H7 (cell line): ENCODE measurements at places on chromosomes 6 and 20.

DNA sequence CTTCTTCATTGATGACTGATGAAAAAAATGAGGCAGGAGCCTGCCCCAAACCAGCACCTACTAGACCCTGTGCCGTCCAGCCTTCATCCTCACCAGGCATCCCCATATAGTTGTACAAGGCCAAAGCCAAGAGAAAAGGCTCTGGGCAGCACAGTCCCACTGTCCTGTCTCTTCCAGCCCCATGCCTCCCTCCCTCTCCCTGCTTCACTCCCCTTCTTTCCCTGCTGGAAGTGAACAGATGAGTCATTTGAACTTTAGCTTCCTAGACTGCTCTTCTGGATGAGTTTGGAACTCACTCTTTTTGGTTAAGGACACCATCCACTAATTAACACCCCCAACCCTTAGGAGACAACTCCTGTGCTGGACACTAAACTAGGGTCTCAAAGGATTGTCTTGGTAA lies 235.2 kb downstream of the LRFN2 start:
- DNase-seq, result no peak

GRCh38 chr6:36622901-36623546 lies 28.9 kb downstream of the SRSF3 start:
- DNase-seq, result no peak

DNA sequence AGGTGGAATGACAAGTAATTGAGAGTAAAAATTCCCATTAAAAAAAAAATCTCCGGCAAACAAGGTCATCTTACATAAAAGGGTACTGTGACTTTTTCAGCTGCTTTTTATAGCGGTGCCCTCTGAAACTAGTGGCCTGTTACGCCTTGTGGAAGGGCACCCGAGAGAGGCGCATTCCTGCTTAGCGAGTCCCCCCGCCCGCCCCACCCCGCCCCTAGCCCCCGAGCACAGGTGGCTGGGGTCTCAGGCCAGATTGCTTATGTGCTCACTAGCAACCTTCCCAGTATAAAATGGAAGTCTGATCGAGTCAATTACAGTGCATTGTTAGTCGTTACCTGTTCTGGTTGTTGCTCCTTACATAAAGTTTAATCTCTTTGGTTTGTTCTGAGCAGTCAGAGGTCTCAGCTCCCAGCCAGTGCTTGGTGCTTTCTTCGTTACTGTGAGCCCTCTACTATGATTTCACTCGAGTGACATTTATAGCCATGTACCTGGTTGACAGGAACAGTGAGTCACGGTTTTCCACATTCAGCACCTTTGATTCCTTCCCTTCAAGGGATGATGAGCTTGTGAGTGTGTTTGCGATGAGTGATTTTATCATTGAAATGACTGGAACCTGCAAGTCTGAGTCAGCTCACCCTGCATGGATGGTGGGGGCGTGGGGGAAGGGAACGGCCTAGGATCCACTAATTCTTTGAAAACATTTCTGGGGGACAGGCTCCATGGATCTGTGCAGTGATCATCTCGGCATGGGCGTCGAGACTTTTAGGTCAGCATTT lies 47.6 kb downstream of the ZDHHC14 start:
- DNase-seq, result peak; percentile 73

DNA sequence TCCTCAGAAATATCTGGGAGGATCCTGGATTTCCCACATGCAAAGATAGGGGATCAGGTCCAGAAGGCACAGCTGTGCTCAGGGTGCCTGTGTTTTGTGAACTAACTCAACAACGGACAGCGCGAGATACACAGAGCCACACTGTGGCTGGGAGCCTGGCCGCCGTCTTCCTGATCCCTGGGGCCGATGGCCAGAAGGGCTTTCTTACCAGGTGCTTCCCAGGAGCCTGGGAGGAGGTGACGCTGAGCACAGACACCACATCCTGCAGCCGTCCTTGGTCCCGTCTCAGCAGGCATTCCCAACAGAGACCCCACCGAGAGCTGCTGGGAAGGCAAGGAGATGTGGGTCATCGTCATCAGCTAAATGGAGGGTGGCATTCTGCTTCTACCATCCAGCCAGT lies 144.6 kb upstream of the AFDN start:
- no peak for DNase-seq

DNA sequence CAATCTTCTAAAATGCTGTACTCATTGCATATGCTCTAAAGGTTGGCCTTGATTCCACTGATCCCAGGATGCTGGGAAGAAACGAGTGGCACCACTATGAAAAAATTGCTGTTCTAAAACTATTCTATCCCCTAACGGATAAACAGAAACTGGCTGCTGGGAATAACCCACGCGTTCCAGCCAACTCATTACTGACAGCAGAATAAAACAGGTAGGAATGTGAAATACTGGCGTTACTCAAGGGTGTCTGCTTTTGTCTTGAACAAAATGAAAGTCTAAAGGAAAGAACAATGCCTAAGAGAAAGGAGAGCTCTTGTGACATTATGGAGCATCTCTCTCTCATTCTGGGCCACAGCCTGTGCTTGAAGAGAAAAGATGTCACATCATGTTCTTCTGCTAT lies 26.1 kb downstream of the GPR63 start:
- DNase-seq, result no peak

GRCh38 chr20:51353491-51353890 lies 189.0 kb downstream of the NFATC2 start:
- DNase-seq, result no peak

DNA sequence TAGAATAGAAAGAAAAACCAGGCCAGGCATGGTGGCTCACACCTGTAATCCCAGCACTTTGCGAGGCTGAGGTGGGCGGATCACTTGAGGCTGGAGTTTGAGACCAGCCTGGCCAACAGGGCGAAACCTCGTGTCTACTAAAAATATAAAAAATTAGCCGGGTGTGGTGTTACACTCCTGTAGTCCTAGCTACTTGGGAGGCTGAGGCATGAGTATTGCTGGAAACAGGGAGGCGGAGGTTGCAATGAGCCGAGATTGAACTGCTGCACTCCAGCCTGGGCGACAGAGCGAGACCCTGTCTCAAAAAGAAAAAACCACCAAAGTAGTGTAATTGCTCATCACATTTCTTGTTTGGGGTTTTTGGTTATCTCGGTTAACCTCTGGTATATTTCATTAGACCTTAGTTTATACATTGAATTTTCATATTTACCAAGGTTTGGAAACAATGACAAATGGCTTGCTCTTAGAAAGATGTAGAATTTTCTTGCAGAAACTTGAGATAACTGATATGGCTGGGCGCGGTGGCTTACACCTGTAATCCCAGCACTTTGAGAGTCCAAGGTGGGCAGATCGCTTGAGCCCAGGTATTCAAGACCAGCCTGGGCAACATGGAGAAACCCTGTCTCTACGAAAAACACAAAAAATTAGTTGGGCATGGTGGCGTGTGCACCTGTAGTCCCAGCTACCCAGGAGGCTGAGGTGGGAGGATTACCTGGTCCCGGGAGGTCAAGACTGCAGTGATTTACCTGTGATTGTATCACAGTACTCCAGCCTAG lies 14.2 kb downstream of the ITCH start:
- no peak for DNase-seq

DNA sequence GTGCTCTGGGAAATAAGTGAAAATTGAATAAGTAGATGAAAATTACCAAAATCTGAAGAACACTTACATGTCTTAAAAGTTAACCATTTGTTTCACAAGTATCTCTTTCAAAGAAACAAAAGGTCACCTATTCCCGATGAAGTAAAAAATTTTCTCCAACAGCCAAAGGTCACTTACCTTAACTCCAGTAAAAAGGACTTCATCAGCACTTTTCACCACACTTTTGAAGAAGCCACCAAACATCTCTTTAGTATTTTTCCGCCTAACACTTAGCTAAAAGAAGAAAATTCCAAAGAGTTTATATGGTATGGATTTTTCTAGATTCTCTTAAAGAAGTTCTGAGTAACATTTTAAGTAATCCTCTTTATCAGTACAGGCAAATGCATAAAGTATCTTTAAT lies 17.3 kb downstream of the SNX5 start:
- DNase-seq, result no peak

DNA sequence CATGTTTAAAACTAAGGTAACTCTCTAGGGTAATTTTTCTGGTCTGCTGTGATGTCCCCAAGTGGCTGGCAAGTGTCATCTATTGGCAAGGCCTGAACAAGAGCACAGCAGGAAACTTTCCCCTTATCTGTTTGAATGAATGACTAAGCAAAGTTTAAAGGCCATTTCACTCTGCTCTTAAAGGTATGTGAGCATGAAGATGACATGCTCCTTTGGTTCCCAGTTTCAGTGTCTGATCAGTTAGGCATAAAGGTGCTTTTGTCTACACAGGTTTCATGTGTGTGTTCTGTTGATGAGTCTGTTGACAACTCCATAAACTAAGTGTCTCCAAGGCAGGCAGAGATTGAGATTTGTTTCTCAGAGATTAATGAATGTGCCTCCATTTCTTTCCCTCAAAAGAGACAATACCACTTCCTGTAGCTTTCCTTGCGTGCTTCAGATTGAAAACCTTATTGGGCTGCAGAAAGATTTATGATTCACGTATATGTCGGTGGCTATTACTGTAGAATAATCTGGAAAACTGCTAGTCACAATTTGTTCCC lies 83.9 kb downstream of the MAP3K7 start:
- peak; percentile 22 for DNase-seq

DNA sequence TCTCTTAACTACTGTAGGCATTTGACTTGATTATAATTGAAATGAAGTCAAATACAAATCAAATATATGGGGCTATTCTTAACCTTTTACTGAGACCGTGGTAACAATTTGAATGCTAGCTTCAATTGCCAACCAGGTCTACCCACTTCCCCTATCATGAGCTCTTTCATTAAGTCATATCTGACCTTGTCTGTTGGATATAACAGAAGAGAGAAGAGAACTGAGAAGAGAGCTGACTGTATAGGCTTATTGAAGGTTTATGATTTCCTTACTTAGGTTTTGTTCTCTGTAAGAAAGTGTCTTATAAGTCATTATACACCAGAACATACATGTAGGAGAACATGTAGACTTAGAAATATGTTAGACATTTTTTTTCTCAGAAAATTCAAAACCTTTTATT lies 549.4 kb downstream of the COL12A1 start:
- no peak for DNase-seq

- no peak for DNase-seq
Observed at GRCh38 chr6:5178806-5179205, 81.9 kb downstream of the LYRM4 start.
